ENCODE measurements at places on chromosomes 13 and 19.
A peak's percentile ranks its signal among the peaks of the same experiment; 100 is the strongest.

DNA sequence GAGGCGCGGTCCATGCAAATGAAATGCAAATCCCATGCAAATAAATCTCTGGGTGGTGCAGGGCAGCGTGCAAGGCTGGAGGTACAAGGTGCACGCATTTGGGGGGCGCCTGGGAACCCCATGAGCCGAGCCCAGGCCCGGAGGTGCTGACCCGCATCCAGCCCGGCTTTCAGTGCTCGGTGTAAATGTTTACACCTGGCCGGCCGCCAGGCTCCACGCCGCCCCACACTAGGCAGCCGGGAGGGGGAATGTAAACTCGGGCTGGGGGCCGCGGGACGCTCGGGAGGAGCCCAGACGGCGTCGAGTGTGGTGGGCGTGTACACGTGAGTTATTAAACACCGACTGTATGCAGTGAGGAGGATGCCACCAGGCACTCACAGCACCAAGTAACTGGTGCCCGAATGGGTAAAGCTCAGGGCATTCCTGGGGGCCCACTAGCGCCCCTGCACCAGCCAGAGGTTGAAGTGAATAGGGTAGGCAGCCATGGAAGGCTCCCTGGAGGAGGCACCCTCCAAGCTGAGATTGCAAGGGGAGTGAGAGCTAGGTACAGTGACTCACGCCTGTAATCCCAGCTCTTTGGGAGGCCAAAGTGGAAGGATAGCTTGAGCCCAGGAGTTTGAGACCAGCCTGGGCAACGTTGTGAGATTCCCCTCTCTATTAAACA is 17.2 kb downstream of the FUT6 start:
- DNase-seq, result peak; percentile 53
- no peaks in the 10 kb centered on the region for H3K27me3 ChIP-seq
- peaks cover 8% of the 10 kb centered on the region for H3K4me1 ChIP-seq
- H3K4me3 ChIP-seq, result no peak overlapping the region
- H3K36me3 ChIP-seq, result no peaks in the 10 kb centered on the region

- DNase-seq, result no peak
- no peak overlapping the region for H3K27ac ChIP-seq
- H3K4me3 ChIP-seq, result no peak overlapping the region
- no peaks in the 10 kb centered on the region for H3K27me3 ChIP-seq
- H3K4me1 ChIP-seq, result peaks cover 3% of the 10 kb centered on the region
- H3K36me3 ChIP-seq, result no peaks in the 10 kb centered on the region
Observed at GRCh38 chr13:102195566-102196462, 206.0 kb downstream of the FGF14 start.

- no peak overlapping the region for H3K27ac ChIP-seq
- H3K4me3 ChIP-seq, result peak overlapping the region; percentile 82
- no peaks in the 10 kb centered on the region for H3K27me3 ChIP-seq
- H3K36me3 ChIP-seq, result no peaks in the 10 kb centered on the region
- peaks cover 13% of the 10 kb centered on the region for H3K4me1 ChIP-seq
Observed at GRCh38 chr13:75637181-75637750, 1.1 kb downstream of the LMO7 start.

DNA sequence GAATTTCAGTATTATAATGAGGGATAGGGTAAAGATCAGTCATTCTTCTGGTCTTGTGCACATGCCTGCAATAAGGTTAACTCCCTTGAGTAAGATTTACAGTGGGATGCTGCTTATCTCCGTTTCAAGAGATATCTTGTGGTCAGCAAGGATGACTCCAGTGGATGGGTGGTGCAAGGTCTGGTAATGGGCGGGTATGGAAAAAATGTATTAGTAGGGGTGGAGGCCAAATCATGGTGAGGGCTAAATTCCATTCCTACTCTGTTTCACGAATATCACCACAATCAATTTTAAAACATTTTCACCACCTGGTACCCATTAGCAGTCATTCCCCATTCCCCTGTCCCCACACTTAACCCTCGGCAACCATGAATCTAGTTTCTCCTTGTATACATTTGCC is 40.6 kb downstream of the CCDC122 start:
- no peaks in the 10 kb centered on the region for H3K27me3 ChIP-seq
- no peaks in the 10 kb centered on the region for H3K4me1 ChIP-seq
- no peak overlapping the region for H3K27ac ChIP-seq
- H3K4me3 ChIP-seq, result no peak overlapping the region
- DNase-seq, result no peak

GRCh38 chr19:6232601-6233055 is 47.1 kb downstream of the MLLT1 start:
- no peaks in the 10 kb centered on the region for H3K27me3 ChIP-seq
- no peak for DNase-seq
- H3K4me1 ChIP-seq, result peaks cover 37% of the 10 kb centered on the region

DNA sequence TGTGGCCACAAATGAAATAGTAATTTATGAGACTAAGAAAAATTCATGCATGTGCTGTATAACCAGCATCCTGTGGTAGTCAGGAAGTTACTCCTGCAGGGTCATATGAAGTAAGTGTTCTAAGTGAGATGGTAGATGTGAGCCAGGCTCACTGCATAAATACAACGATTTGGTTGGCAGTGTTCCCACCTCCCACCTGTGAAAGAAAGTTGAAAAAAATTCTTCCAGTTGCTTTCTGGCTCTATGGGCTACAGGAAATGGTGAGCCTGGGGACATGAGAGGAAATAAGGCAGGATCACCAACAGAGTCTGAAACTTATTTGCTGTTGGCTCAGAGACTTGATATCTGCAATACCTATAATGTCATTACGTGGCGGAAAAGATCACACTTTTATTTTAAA is 301.7 kb upstream of the SPRY2 start:
- H3K27me3 ChIP-seq, result no peaks in the 10 kb centered on the region
- no peak overlapping the region for H3K27ac ChIP-seq
- no peaks in the 10 kb centered on the region for H3K36me3 ChIP-seq

DNA sequence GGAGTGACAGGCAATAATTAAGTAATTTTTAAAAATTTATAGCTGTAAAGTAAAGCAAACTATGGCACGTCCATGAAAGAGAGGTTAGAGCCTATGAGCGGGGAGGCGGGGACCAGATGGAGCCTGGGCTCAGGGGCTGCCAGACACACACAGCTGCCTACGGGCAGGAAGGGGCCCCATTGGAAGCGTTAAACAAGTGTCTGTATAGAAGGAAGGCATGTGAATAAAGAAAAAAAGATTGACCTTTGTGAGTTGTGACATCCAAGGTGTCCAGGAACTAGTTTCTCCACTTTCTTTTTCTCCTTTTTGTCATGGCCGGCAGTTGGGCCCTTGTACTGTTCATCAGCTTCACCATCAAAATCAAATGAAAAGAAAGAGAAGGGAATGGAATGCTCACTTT is 56.8 kb downstream of the LRCH1 start:
- H3K4me1 ChIP-seq, result peaks cover 24% of the 10 kb centered on the region
- no peaks in the 10 kb centered on the region for H3K27me3 ChIP-seq
- no peak overlapping the region for H3K27ac ChIP-seq
- no peak overlapping the region for H3K4me3 ChIP-seq
- DNase-seq, result no peak

GRCh38 chr13:71619096-71619495 is 247.9 kb downstream of the DACH1 start:
- no peaks in the 10 kb centered on the region for H3K4me1 ChIP-seq
- no peaks in the 10 kb centered on the region for H3K36me3 ChIP-seq
- H3K27ac ChIP-seq, result no peak overlapping the region
- H3K27me3 ChIP-seq, result no peaks in the 10 kb centered on the region
- DNase-seq, result no peak
- H3K4me3 ChIP-seq, result no peak overlapping the region

GRCh38 chr19:13001502-13002165 is 6.4 kb downstream of the NFIX start:
- DNase-seq, result no peak
- H3K36me3 ChIP-seq, result peaks cover 3% of the 10 kb centered on the region
- H3K27me3 ChIP-seq, result no peaks in the 10 kb centered on the region
- H3K4me1 ChIP-seq, result peaks cover 11% of the 10 kb centered on the region
- no peak overlapping the region for H3K4me3 ChIP-seq

Data from liver (tissue), 10 donors.